ENCODE measurements at places on chromosomes 11 and 22.

GRCh38 chr22:41822317-41823057 lies 10.4 kb upstream of the SREBF2 start:
- peak; percentile 1 for DNase-seq

GRCh38 chr11:9726321-9727022 lies 62.6 kb downstream of the SWAP70 start:
- no peak for DNase-seq

- no peak for DNase-seq
Measured at GRCh38 chr22:40238425-40239344, 61.0 kb downstream of the TNRC6B start.

GRCh38 chr11:105754260-105754659 lies 144.4 kb downstream of the GRIA4 start:
- no peak for DNase-seq

DNA sequence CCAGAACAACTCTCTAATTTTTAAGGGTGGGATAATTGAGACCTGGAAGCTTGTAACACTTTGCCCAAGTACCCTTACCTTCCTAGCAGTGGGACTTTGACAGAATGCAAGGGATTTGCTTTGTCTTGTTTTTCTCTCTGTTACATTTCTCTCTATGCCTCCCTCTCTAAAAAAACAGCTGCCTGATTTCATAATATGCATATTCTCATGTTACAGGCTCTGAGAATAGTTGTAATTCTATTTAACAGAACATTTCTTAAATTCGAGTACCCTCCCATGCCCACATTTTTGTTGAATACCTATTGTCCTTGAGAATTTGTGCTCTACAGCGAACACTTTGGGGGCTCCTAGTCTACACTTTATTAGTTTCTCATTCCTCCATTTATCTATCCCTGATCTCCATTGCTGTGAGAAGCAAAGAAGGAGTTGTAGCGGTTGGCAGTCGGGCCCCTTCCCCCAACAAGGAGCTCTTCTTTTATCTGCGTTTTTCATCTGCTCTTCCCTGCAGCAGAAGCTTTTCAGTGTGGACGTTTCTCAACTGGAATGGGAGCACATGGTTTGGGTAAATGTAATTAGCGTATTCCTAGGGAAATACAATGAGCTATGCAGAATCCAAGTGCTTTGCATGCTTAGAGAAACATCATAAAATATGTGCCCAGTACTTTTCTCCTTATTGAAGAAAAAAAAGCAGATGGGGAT lies 117.7 kb upstream of the CCDC90B start:
- no peak for DNase-seq

DNA sequence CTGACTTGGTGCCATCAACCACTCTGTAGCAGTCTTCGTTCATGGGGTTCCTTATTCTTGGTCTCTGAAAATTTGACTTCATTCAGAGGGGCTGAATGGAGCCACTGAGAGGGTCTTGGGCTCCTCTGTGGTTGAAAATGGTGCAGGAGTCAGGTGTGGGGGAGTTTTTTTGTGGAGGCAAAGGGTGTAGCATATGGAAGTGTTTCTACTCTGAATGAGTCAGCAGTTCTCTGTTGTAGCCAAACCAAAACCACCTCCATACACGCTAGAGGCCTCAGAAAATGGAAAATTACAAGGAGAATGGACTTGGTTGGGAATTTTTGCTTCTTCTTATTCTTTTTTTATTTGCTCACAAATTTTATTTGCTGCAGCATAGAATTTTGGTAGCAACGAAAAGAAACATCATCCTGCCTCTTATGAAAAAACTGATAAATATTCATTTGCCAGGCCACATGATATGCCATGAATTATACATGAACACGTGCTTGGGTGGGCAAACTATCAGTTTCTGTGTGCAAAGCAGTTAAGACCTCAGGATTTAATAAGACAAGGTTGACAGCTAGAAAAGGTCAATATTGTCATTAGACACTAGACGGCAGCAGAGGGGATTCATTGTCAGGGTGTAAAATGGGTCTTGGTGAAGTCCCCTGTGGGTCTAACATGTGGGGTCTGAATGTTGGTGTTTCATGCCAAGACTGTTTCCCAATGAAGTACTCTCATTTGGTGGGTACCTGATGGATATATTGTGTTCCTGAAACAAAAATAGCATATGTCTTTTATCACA lies 111.7 kb downstream of the MYO18B start:
- no peak for DNase-seq

DNA sequence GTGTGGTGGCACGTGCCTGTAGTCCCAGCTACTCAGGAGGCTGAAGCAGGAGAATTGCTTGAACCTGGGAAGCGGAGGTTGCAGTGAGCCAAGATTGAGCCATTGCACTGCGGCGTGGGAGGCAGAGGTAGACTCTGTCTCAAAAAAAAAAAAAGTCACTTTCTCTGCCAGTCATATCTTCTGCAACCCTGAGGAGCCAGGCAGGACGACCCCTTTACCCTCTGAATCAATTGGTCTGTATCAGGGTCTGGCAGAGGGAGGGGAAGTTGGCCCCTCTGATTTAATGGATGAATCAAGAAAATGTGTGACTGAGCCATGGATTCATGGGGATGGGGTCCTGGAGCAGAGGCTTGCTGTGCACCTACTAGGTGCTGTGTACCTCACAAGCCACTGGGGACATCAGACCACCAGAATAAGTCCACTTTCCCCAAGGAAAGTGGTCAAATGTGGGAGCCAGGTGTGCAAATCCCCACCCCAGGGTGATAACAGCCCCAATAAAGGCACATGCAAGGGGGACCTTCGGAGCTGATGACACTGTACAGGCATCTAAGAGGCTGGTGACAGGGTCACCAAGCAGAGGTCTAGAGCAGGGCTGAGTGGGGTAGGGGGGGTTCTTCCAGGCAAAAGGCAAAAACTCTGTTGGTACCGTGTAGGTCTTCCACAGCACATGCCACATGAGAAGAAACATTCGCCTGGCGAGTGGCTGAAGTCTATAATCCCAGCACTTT lies 29.0 kb downstream of the TXN2 start:
- DNase-seq, result no peak

GRCh38 chr22:43411040-43411868 lies 560 bp upstream of the MPPED1 start:
- no peak for DNase-seq

DNA sequence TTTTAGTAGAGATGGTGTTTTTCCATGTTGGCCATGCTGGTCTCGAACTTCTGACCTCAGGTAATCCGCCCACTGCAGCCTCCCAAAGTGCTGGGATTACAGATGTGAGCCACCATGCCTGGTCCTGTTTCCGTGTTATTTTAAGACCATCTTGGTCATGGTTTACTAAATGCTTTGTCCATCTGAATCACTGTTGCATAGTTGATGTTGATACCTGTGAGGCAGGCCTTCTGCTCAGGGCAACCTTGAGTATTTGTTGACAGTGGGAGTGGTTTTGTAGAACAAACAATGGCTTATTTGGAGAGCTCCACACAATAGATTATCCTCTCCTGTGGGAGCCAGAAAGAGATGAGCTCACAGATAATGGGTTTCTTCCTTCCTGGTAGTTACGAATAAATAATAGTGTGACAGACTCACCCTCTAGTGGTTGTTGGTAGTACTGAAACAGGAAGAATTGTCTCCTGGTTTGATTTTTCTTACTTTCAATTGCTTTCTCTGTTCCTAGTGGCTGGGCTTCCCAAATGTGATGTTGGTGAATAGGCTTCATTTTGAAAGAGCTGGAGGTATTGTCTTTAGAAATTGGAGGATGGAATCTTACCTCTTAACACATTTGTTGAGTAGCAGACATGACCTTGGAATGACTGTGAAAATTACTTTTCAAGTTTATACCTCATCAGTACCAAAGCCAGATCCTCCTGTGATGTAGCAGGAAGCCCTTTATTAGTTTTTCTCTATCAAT lies 39.0 kb downstream of the CTNND1 start:
- DNase-seq, result no peak

DNA sequence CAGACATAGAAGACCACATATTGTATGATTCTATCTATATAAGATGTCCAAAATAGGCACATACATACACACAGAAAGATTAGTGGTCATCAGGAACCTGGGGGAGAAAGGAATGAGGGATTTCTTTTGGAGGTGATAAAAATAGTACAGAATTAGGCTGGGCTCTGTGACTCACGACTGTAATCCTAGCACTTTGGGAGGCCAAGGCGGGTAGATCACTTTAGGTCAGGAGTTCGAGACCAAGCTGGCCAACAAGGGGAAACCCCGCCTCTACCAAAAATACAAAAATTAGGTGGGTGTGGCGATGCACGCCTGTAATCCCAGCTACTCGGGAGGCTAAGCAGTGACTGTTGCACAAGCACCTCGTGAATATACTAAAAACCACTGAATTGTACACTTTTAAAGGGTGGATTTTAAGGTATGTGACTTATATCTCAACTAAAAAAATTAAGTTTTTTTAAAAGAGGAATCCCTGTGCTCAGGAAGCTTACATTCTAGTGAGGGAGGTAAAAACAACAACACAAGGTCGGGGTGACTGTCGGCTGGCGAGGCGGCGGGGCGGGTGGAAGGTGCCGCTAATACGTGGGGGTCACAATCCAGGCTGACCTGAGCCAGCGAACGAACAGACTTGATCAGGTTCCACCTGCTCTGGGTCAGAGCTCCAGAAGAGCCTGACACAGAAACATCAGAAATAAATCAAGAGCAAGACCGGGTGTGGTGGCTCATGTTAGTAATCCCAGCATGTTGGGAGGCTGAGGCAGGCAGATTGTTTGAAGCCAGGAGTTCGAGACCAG lies 25.3 kb upstream of the TESMIN start:
- no peak for DNase-seq

DNA sequence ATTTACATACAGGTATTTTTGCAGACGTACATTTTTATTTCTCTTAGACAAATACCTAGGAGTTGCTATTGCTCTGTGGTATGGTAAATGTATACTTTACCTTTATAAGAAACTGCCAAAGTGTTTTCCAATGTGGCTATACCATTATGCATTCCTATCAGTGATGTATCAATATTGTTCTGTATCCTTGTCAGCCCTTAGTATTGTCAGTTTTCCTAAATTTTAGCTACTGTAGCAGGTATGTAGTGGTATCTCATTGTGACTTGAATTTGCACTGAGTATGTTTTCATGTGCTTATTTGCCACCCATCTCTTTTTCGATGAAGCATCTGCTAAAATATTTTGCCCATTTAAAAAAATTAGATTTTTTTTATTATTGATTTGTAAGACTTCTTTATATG lies 37.0 kb downstream of the CLPB start:
- DNase-seq, result no peak

- no peak for DNase-seq
Measured at GRCh38 chr22:26374391-26375026, 54.6 kb upstream of the ASPHD2 start.

DNA sequence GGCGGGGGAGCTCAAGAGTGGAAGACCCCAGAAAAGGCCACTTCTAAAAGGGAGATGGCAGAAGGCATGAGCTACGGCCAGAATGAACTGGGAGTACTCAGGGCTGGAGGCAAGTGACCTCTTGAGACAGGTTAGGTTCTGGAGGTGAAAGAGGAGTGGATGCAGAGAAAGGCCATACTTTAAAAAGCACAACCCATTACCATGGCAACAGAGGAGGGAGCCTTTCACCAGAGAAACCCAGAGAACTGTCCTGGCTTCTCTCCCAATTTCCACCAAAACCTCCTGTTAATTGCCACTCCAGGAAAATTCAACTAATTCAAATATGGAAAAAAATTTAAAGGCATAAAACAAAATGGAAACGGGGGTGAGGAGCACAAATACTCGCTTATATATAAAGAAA lies 15.8 kb downstream of the A4GALT start:
- DNase-seq, result no peak

DNA sequence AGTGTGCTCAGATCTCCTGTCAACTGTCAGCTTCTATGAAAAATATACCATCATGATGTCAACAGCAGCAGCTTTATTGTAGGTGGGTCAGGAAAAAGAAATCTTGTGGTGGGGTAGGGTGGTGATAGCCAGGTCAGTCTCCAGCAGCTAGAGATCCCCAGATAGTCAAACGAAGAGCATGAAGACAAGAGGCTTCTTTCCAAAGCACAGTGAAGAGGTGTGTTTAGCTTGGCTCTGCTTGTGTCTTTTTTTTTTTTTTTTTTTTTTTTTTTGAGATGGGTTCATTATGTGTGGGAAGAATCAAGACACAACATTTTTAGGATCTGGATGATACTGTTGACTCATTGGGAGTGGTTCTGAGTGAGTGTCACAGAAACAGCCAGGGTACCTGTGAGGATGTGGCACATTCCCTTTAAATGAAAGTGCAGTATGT lies 1075.5 kb downstream of the NTM start:
- no peak for DNase-seq

DNA sequence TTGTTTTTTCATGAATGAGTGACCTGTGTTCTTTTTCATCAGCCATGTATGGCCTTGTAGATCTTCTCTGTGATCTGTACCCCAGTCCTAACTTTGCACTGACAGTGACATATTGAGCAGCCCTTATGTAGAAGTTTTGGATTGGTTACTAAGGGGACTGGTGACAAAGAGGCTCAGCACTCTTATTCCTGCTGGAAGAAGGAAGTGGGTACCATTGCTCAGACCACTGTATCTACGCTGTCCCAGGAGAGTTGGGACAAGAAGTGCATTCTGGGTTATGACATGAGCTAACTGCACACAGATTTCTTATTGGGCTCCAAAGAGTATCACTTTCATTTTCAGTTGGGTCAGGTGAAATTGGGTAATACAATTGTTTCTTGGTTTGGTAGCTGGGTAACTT lies 107.8 kb upstream of the RASSF10 start:
- DNase-seq, result no peak

DNA sequence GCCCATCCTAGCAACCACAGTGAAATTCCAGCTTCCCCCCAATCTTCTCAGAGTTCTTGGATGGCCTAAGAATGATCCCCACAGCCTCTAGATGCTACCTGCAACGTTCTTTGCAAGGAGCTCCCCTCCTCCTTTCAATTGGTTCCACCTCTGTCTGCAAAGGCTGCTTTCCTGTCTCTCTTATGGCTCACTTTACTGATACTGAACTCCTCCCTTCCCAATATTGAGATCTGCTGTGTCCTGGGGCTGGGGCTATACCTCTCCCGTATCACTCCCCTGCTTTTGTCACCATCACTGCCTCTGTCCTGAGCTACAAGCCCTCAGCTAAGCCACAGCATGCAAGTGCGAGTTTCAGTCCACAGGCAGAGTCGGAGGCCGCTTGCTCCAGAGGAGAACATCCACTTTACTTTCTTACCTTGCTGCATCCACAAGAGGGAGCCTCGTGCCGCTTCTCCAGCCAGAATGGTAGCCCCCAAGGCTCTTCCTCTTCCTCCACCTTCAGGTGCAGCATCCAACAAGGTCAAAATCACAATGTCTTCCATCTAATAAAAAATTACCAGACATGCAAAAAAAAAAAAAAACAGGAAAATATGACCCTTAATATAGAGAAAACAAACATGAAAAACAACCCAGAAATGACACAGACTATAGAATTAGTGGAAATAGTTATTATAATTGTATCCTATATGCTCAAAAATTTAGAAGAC lies 48.6 kb upstream of the TMEM45B start:
- DNase-seq, result no peak

All from stimulated activated CD8-positive, alpha-beta memory T cell treated with anti-CD3 and anti-CD28 coated beads, Interleukin-4, amount 100 ng/mL, for 1 hour (primary cell).